ENCODE measurements at places on chromosomes 6 and 20.

GRCh38 chr20:4445784-4446183 is 275.9 kb upstream of the PRND start:
- DNase-seq = peak; percentile 77

- DNase-seq = no peak
Observed at GRCh38 chr6:35514587-35514986, 1.9 kb upstream of the TULP1 start.

DNA sequence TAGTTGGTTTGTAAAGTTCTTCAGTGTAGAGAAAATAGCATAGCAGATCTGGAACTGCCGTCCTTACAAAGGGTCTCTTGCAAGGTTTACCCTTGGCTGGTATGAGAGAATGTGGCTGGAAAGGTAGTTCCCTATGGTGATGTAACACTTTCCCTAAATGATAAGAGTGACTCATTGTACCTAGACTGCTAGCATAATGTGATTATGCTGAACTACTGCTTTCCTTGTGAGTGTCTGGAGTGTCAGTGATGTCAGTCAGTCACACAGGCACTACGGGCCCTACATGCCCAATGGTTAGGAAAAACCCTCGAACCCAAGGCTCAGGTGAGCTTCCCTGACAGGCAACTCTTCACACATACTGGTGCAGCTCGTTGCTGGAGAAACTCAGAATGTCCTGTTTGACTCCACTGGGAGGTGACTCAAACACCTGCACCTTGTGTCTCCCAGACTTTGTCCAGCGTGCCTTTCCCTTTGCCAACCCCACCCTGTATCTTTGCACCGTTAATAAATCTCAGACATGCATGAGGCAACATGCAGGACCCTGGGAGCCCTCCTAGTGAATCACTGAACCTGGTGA is 28.4 kb upstream of the LY86 start:
- no peak for DNase-seq

GRCh38 chr6:3380344-3381232 is 76.3 kb downstream of the SLC22A23 start:
- DNase-seq = no peak

GRCh38 chr6:75657327-75657726 is 55.6 kb downstream of the SENP6 start:
- DNase-seq = no peak

DNA sequence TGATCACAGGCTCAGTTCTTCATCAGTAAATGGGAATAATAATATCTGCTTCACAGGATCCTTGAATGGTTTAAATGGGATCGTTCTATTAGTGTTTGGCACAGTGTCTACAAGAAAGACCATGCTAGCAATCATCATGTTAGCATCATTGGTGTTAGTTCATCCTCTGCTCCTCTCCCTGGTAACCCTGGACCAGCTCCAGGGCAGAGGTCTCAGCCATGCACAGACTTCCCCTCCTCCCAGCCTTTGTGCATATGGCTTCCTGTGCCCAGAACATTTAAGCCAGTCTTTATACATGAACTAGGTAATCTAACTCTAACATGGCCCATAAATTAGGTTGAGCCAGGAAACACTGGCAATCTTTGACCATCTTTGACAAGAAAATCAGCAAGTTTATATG is 180.2 kb downstream of the EPM2A start:
- DNase-seq = no peak

DNA sequence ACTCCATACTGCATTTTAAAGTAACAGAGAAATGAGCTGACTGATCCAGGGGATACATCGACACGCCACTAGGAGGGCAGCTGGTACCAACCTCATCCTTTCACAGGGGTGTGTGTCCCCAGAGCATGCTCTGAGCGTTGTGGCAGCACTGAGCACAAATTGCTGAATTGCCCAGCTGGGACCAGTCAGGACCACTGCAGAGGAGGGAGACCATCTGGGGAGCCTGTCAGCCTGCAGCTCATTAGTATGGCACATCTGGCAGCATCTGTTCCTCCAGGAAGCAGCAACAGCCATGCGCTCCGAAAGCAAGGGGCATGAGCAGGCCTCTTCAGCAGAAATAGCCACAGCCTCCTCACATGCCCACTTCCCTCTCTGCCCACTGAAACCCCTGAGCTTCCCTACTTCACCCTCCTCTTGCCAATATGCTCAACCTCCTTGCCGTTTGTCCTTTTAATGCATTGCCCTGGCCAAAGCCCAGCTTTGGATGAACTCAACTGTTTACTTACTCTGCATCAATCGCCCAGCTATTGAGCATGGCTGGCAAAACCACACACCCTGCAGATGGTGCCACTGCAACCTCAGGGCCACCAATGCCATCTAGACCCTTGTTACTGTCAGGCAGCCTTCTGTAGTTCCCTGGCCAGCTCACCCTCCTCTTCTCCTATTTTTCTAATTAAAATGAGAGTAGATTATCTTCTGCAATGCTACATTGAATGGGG is 77.6 kb upstream of the NEDD9 start:
- DNase-seq = no peak

GRCh38 chr20:18224968-18225568 is 63.3 kb upstream of the ZNF133 start:
- DNase-seq = peak; percentile 10

DNA sequence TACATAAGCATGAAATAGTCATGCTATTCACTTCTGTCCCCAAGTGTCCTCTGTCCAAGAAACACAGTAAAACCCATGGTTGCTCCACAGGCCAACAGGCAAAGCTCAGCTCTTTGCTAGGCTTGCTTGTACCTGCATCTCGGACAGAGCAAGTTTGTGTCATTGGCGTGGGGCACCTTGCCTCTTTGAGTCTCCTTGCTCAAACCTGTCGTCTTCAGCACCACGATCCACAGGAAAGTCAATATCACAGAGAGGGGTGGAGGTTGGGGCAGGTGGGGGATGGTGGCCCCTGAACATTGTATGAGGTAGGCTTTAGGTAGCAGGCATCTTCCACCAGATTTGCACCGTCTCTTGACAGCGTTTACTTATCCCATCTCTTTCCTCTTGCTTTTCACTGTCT is 4.1 kb upstream of the TMEM14B start:
- no peak for DNase-seq

- DNase-seq = peak; percentile 85
Observed at GRCh38 chr6:148407372-148407771, 64.7 kb downstream of the SASH1 start.

- no peak for DNase-seq
Observed at GRCh38 chr20:37494796-37495195, 26.3 kb upstream of the NNAT start.

- DNase-seq = no peak
Observed at GRCh38 chr6:2632976-2633584, 117.6 kb downstream of the MYLK4 start.

DNA sequence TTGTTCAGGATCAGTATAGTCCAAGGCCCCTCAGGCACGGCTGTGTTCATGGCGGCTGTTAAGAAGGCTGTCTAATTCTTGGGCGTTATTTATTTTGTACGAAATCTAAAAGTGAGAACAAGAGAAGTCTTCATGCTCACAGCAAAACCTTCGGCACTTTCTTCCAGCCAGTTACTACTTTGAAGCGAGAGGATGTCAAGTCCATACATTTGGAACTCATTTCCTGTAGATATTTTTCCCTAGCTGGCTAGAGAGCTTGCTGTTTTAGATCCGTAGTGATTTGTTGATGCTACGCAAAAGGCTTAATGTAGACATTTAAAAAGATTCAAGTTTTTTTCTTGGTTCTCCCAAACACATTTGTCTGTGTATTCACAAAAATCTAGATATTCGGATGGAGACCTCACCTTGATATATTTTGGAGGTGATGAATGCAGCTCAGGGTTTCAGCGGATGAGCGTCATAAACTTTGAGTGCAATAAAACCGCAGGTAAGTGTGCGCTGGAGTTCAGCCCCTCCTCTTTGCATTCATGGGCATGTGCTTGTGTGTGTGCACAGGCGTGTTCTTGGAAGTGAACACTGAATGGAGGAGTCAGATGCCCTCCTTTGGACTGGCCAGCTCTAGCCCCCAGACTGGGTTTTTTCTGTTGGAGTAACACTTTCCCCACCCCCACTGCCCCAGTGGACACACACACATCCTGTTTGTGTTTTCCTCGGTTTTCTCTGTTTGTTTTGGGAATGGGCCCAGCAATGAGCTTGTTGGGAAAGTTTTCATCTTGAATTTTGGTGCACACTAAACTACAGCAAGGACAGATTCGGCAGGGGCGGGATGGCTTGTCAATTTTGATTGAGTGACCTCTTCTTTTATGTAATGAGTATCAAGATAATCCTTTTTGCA is 65.4 kb downstream of the IGF2R start:
- no peak for DNase-seq

DNA sequence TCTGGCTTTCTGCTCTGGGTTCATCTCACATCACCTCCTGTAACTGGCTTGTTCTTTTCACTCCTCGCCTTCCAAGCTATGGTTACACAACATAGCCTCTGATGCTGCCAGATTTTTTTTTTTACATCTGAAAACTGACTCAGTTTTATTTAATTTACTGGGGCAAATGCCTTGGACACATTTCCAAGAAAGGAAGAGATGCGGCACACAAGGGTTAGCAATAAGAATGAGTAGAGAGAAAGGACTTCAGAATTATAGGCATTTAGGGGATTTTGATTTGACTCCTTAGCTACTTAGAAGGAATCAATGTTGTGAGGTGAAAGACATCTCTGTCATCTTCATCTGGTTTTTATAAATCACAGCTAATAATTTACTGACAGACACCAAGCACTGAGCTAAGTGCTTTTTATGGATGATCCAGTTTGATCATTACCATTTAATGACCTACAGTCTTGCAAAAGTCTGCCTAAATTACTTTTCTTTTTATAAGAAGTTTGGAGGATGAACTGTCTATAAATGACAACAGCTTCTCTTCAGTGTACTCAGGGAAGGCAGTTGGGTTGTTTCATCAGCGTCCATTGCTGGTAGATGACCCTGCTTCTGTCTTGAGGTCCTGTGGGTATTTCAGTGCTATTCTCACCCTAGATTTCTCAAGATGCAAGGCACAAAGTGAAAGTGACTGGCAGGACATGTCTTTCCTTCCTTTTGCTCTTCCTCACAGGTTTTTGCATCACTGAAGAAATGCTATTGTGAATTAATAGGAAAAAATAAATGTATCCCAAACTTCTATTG is 31.1 kb downstream of the LAMA4 start:
- DNase-seq = peak; percentile 89

- DNase-seq = no peak
Observed at GRCh38 chr6:72350296-72350881, 271.5 kb upstream of the KCNQ5 start.

Data from AG09319 (cell line).